Activated CD8-positive, alpha-beta memory T cell treated with anti-CD3 and anti-CD28 coated beads, Interleukin-2, amount 50 U/mL, for 48 hours (primary cell): ENCODE measurements at places on chromosomes 3 and 15.

- DNase-seq: no peak
Observed at GRCh38 chr3:198090795-198091332, 130.8 kb downstream of the LMLN start.

GRCh38 chr3:161915418-161915750, 418.8 kb downstream of the OTOL1 start:
- DNase-seq: no peak

GRCh38 chr15:78727561-78727960, 83.7 kb downstream of the ADAMTS7 start:
- DNase-seq: no peak

DNA sequence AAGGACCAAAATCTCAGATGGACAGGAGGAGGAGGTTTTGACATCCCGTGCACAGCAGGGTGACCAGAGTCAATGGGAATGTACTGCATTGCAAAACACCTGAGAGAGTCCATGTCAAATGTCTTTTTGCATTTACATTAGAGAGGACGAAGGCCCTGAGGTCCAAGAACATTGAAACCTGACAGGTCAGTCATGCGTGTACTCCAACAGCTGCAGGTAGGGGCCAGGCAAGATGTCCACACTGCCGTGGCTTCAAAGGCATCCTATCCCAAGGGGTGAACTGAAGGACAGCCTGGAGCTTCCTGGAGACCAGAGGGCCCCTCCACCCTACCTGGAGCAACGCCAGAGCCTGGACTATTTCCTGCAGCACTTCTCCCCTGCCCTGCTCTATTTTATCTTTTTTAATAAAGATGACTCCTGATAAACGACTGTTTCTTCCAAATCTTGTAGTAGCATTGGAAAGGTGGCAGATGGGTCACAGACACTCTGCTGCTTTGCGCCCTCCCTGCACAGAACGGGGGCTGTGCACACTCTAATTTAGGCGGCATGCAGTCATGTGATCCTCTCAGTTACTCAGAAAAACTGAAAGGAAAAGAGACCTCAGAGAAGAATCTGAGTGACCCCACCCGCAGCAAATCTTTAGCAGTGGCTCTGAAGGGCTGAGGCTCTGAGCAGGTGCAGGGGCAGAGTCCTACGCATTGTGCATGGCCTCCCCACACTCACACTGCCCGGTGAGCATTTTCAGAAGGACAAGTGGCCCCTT, 68.2 kb downstream of the HMCES start:
- DNase-seq: no peak

- no peak for DNase-seq
Observed at GRCh38 chr15:40472171-40472727, 1.5 kb downstream of the CHST14 start.

DNA sequence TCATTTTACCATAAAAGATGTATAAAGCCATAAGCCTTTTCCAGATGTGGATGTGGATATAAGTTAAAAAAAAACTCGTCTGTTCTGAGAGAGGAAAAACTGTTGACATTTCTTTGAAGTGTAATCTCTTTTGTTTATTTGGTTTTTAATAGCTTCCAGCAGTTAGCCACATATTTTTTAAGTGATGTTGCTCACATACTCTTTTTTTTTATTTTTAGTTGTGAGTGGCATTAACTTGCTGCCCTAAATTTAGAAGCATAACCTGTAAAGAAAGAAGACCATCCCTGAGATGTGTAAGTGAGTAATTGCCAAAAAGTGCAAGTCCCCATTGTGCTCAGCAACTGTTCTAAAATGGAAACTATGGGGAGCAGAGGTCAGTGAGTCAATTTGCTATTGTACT, 415.9 kb upstream of the MDFIC2 start:
- no peak for DNase-seq

GRCh38 chr3:126693921-126694320, 10.1 kb upstream of the CHCHD6 start:
- no peak for DNase-seq

- no peak for DNase-seq
Observed at GRCh38 chr15:50163719-50164410, 18.1 kb upstream of the SLC27A2 start.

DNA sequence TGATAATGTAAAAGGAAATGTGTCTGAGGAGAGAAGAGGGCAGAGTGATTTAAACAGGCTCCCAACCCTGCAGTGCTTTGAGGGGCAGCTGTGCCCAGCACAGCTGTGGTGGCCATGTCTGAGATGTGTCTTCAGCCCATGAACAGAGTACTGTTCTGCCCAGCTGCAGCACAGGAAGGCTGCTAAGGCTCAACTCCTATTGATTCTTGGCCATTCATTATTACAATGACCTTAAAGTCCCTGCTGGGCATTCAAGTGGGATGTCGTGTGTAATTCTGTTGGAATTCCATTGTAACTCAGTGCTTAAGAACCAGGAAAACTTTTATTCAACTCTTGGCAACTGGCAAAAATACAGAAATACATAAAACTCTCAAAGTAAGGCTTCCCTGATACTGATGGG, 229.3 kb downstream of the MCTP2 start:
- DNase-seq: no peak

- no peak for DNase-seq
Observed at GRCh38 chr3:108605491-108605890, 16.0 kb downstream of the DZIP3 start.

DNA sequence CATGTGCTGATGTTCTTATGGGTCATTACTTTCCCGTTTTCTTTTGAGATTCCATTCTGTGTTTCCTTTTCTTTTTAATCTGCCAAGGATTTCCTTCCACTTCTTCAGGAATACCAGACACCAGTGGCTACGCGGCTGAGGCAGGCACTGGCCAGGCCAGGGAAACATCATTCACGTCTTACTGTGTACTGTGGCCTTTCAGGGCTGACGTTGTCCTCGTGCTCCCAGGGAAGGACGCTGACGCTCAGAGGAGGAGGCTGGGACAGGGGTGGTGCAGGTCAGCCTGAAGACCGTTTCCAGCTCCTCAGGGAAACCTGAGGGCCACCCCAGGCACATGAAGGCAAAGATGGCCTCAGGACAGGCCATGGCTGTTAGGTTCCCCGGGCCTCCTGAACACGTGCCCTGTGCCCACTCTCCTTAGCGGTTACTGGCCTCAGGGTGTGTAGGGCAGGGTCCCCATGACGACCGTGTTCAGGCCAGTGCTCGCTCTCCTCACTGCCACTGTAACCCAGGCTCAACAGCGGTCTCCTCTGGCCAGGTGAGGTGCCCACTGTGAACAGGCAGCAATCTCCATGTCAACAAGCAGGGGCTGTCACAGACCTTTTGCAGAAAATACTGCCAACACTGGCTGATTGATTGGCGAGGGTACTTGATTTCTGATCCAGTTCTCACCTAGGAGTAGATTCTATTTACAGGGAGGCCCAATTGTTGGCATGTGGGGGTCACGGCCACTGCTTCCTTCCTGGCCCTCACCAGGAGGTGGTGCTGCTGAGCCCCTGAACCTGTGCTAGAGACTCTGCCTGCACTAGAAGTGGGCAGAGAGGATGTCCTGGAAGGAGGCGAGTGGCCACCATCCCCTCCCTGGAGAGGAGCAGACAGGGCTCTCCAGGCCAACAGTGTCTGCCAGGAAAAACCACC, 169.5 kb downstream of the ATP10A start:
- DNase-seq: peak; percentile 69

DNA sequence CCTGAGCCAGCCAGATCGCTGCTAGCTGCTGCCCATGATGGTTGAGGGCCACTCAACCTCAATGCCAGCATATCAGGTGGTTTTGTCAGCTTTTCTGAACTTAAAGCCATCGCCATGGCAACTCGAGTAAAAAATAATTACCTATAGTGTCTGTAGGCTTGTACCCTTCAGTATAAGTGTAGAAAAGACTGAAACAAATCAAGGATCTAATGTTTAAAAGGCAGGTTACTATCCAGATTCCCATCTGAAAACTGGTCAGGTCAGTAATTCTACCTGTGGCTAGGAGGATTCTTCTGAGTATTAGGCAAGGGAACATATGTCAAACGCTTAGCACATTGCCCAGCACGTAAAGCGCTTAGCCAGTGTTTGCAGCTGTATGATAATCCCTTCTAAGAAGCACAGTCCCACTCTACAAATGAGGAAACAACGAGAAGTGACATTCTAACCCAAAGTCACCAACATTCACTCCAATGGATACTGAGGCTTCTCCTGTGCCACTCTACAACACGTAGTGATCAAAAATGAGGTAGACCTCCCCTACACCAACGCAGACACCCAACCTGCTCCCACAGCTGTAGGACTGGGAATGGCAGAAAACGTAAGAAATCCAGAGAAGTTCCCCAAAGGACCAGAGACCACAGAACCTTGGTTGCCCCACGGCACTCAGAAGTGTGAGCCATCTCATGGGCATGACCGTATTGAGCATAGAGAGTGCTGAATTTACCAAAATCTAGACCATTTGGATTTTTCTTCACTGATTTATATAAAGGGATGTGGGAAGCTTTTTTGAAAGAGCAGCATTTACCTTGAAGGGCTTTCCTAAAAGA, 55.3 kb downstream of the SLTM start:
- DNase-seq: no peak

DNA sequence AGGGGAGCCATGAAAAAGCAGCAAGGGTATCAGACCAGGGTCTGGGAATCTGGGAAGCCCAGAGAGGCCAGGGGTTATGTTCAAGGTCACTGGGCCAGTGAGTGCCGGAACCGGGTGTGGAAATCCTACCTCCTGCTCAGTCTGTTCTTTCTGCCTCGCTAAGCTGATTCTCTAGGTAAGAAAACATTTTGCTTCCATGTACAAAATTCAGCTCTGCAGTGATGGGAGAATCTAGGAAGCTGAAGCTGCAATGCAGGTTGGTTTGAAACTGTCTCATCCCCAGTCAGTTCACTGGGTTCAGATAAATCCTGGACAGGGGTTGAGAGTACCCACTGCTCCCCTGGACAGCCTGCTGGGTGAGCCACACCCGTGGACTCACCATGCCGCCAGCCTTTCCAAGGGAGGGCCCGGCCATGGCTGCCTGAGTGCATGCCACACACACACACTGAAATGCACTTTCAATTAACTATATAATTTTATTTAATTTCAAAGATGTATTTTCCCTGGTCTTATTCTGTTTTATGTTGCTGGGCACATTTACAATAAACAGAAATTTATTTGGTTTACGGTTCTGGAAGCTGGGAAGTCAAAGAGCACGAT, 108.4 kb downstream of the CORO2B start:
- DNase-seq: no peak

GRCh38 chr3:85481411-85482212, 522.8 kb downstream of the CADM2 start:
- no peak for DNase-seq

GRCh38 chr3:108511055-108511454, 659 bp upstream of the MYH15 start:
- no peak for DNase-seq

GRCh38 chr3:61780016-61780415, 218.6 kb downstream of the PTPRG start:
- no peak for DNase-seq

DNA sequence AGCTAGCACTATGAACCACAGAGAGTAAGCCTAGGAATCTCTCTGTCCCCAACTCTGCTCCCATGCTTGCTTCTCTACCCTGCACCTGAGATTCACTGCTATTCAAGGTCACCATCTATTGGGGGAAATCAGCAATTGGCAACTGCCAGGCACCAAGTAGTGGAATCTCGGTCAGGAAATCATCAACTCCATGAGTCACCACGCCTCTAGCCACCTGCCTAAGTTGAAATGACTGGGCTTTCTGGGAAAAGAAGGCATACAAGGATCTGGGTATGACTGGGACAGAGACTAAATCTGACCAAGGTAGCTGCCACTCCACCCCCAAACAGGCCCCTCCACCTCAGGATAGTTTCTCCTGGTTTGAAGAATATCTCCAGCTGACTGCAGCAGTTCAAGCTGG, 464.1 kb upstream of the CBLB start:
- peak; percentile 75 for DNase-seq

- DNase-seq: no peak
Observed at GRCh38 chr15:64209680-64210334, 47.0 kb upstream of the PPIB start.

DNA sequence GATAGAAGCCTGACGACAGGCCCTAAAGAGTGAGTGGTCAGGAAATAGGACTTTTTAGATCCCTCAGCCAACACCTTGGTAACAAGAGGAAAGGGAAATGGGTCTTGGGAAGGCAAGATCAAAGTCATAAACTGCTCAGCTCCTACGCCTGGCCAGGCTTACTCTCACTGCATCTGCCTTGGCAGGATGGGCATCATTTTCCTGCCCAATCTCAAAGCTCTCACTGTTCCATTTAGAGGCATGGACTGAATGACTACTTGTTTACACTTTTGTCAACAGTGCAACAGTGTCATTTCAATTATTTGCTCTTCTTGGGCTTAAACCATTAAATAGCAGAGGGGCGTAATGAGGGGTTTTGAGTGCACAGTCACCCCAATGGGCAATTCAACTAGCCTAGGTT, 808.7 kb downstream of the GRM7 start:
- no peak for DNase-seq

GRCh38 chr15:58525991-58526421, 94.2 kb downstream of the LIPC start:
- peak; percentile 12 for DNase-seq

DNA sequence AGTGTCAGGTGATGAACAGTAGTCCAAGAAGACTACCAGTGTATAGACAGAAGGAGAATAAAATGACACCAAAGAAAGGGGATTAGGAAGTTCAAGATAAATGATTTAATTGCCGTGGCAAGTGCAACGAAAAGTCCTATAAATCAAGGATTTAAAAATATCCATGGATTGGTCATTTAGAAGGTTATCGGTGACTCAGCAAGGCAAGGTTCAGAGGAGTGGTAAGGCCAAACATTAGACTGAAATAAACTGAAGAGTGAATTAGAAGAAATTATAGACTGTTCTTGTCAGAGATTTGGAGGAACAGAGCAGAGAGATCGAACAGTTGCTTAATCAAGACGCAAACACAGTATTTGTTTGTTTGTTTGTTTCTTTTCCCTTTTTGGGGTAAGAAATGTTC, 211.9 kb upstream of the KCNMB2 start:
- no peak for DNase-seq

GRCh38 chr3:18127174-18127858, 297.8 kb downstream of the SATB1 start:
- no peak for DNase-seq

GRCh38 chr3:138032567-138032966, 22.6 kb downstream of the CLDN18 start:
- DNase-seq: no peak

DNA sequence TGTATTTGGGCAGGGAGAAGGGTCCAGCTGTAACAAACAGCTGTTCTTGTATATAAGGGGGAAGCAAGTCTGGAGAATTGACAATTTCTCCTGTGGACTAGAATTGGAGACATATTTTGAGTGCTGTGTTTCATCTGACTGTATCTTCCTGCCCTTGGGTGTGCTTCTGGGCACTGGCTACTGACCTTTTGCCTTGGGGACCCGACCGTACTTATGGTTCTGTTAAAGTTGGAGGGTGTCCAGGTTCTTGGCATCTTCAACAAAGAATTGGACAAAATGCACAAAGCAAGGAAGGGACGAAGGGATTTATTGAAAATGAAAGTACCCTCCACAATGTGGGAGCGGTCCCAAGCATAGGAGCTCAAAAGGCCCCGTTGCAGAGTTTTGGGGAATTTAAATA, 31.0 kb downstream of the MAP2K1 start:
- no peak for DNase-seq
